ENCODE measurements at places on chromosomes 12 and 14.

DNA sequence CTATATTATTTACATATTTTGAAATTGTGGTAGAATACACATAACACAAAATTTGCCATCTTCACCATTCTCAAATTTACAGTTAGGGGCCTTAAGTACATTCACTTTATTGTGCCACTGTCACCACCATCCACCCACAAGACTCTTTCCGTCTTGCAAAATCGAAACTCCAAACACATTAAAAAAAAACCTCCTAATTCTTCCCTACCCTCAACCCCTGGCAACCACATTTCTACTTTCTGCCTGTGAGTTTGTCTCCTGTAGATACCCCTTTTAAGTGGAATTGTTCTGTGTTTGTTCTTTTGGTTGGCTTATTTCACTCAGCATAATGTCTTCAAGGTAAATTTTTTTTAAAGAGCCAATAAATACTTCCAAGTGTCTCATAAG is 31.6 kb upstream of the AMIGO2 start:
- DNase-seq: no peak

DNA sequence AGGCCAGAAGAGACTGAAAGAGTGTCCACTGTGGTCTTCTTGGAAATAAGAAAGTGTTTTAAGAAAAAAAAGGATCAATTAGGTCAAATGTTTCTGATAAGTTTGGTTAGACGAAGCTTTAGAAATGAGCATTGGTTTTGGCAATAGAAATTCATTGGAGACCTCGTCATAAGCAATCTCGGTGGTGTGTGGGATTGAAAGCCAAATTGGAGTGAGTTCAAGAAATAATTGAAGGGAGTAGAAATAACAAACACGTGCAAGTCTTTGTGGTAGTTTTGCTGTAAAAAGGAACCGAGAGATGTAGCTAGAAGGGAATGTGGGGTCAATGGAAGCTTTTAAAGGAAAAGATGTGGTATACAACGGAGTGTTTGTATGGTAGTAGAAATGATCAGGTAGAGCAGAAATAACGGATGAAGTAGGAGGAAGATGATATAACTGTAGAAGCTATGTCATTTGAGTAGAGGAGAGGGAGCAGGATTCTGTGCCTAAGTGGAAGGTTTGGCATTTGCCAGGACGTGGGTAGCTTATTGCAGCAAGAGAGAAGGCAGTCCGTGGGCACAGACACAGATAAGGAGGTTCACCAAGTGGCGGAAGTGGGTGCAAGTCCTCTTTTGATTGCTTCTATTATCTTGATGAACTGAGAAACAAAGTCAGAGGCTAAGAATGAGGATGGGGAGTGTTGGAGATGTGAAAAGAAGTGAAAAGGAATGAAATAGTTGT is 146.2 kb downstream of the DACT1 start:
- no peak for DNase-seq

- DNase-seq: no peak
Observed at GRCh38 chr14:71524320-71524982, 407.8 kb upstream of the RGS6 start.

DNA sequence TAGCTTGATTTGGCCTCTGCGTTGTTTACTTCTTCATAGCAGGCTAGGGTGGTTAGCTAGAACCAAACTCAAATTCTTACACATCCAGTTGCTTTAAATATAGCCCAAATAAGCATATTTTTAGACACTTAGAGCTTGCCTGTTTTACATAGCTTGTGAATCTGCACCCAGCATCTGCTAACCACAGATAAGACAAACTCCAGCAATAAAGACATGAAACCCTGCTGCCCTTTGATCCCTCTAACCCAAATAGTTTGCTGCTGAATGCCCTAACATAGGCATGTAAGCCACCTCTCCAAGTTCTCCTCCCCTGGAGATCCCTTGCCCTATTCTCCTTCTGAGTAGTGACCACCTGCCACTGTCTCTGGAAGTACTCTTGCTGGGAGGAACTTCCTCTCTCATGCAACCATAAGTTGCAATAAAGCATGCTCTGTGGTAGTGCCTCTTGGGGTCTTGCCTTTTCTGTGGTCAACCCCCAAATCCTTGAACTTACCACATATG is 185.6 kb downstream of the TMEM117 start:
- DNase-seq: no peak

DNA sequence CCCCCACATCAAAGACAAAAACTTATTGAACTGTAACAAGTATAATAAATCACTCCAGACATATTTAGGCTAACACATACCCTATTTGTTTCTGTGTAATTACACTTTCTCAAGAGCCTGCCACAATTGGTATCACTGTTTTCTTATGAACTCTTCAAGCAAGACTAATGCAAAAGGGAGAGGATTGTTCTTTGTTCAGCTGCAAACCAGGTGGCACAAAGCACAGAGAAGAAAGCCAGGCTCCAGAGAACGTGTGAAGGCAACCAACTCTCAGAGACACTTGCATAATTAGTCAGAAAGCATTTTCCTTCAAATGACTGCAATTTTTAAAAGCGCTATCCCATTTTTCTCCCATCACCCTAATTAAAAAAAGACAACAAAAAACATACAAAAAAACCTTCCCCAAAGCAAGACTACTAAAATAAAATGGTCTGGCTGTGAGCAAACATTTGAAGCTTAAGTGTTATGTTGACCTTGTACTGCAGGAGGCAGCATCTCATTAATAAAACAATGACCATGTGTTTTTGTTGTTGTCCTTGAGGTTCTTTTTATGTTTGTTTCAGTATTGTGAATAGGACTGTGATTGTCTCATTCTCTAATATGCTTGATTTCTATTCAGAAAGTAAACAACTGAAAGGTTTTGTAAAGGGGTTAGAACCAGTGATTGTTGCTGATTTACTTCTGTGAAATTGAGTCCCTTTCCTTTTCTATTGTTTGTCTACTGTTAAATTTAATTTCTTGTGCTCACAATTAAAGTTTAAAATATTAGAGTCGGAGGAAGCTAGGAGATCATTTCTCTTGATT is 452.7 kb upstream of the PDE3A start:
- DNase-seq: no peak

- no peak for DNase-seq
Observed at GRCh38 chr12:132163041-132163910, 19.0 kb downstream of the NOC4L start.

GRCh38 chr12:2633176-2633824 is 161.5 kb upstream of the FKBP4 start:
- DNase-seq: no peak
